ENCODE measurements at places on chromosomes 11 and 22. TPM values are rescaled to one million over a fixed set of nuclear protein-coding genes. Genes with fewer than 3 reads are reported as not detected.

The ROBO3 gene
- 0.24 TPM for total RNA-seq

The KLHL35 gene
- 0.21 TPM for total RNA-seq

- peak overlapping the region; percentile 43 for H3K4me3 ChIP-seq
- peak overlapping the region; percentile 71 for H3K27ac ChIP-seq
- no peak for DNase-seq
- peaks cover 39% of the 10 kb centered on the region for H3K36me3 ChIP-seq
These were observed 4.7 kb downstream of the HYOU1 start for GRCh38 chr11:119052163-119052814.

DNA sequence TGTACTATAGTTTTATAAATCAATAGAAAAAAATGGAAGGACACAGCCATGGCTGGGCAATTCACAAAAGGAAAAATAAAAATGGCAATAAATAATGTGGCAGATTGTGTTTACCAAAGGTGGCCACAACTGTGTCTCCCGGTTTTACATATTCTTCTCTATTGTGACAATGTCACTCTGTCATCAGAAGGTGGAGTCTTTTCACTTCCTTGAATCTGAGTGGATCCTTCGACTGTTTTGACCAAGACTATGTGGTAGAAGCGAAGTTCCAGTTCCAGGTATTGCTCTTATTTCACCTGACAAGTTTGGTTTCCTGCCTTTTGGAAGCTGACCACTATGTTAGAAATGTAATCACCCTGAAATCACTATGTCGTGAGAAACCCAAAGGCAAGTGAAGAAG lies 31.0 kb upstream of the HSD17B12 start:
- no peak overlapping the region for H3K4me3 ChIP-seq
- no peak overlapping the region for H3K27ac ChIP-seq
- no peaks in the 10 kb centered on the region for H3K27me3 ChIP-seq
- no peak for DNase-seq

DNA sequence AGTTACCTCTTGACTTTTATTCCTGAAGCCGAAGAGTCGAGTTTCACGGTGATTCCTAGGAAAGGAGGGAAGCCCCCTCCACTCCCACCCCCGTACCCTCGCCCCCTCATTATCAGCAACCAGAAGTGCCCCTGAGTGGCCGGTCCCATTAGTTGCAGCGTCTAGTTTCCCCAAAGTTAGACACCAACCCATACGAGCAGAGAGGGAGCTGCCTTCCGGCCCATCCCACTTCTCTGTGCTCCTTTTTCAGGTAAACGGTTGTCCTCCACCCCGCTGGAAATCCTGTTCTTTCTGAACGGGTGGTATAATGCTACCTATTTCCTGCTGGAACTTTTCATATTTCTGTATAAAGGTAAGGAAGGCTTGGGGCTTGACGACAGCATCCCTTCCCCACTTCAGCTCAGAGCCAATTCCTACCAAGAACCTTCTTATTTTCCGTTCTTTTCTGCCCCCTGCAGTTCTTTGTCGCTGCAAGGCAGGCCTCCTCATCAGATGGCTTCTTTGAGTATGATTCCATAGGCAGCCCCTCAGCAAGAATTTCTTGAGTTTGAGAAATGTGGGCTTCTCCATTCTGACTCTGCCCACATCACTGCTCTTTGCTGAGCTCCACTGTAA lies 701 bp downstream of the TMEM216 start:
- peak overlapping the region; percentile 89 for H3K4me3 ChIP-seq
- peaks cover 4% of the 10 kb centered on the region for H3K4me1 ChIP-seq
- peak overlapping the region; percentile 39 for H3K27ac ChIP-seq
- DNase-seq, result no peak

DNA sequence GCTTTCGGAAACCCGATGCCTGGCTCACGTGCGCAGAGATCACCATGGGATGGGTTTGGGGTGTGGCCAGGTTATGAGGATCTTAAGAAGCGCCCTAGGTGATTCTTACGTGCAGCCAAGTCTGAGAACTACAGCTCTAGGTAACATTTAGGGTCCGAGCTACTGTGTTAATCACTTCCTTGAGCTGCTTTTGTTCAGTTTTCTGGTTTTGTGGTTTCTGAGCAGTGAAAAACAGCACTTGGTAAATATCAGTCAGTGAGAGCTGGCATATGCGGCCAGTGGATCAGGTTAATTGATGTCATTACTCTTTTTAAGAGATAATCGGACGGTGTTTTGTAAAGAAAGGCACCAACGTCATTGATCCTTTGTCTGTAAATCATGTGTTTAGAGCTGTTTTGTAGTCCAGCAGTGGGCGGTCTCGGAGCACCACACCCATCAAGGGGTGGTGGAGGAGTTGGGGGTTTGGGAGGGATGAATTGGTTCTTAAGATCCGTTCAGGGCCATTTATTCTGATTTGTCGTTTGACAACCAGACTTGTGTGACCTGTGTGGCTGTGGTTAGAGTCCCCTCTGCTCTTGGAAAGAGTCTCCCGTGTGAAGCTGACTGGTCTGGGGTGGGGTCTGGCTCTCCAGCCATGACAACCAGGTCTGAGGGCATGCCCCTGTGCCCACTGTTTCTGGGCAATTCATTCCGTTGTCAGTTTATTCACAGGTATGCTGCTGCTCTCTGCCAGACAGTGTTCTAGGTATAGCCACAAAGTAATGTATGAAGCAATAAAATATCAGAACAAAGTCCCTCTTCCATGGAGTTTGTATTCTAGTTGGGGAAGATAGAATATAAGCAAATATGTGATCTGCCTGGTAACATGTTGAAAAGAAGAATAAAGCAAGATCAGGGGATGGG lies 61.9 kb upstream of the SORL1-AS1 start:
- H3K27ac ChIP-seq, result no peak overlapping the region
- no peaks in the 10 kb centered on the region for H3K27me3 ChIP-seq
- no peak for DNase-seq
- H3K36me3 ChIP-seq, result peaks cover 29% of the 10 kb centered on the region

DNA sequence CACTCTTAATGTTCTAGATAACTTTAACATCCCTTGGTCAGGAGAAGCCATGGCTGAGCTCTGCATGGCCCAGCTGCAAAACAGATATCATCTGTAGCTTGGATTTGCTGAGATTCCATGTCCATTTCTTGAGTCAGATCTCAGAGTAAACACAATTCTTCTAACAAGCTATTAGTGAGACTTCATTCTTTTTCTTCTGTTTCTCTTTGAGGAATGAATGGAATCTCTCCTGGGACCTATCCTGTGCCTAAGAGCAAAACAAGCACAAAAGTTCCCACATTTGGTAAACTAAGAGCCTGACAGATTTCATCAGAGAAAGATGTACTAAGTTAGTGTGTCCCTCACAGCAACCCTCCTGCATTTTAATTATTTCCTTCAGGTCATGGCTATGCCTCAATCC lies 142.8 kb downstream of the MAML2 start:
- no peak overlapping the region for H3K4me3 ChIP-seq
- DNase-seq, result no peak
- H3K27ac ChIP-seq, result no peak overlapping the region
- no peaks in the 10 kb centered on the region for H3K36me3 ChIP-seq
- no peaks in the 10 kb centered on the region for H3K27me3 ChIP-seq

Data from GM12878 (cell line).